ENCODE measurements at places on chromosomes 16 and 17. TPM values are rescaled to one million over a fixed set of nuclear protein-coding genes. Genes with fewer than 3 reads are reported as not detected.

DNAAF1 gene
- total RNA-seq, result 3.2 TPM

TEX14 gene
- total RNA-seq, result 0.17 TPM

GRCh38 chr16:8721336-8722024 lies 47.1 kb downstream of the ABAT start:
- no peak for DNase-seq

DNA sequence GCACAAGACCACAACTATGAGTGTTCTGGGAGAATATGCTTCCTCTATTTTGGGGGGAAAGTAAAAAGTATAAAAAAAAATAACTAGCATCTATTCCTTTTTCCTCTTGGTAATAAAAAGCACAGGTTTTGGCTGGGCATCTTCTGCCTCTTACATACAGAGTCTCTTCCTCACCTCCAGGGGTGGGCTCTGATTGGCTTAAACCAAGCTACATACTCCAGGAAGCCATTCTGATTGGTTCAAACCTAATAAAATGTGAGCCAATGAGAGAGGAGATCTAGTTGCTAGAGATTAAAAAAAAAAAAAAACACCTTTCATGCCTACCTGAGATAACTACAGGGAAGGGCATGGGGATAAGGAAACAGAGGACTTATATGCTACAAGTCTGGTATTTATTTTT lies 365.9 kb upstream of the ERCC4 start:
- DNase-seq, result no peak

PROCA1 gene
- 3.0 TPM for total RNA-seq

PRAC1 gene
- total RNA-seq, result 0.88 TPM

ST6GALNAC2 gene
- total RNA-seq, result 10.4 TPM

Measured in type B pancreatic cell (in vitro differentiated cells).